Stimulated activated CD8-positive, alpha-beta memory T cell treated with anti-CD3 and anti-CD28 coated beads, Interleukin-4, amount 100 ng/mL, for 48 hours (primary cell): ENCODE measurements at places on chromosomes 1 and 21.
A peak's percentile ranks its signal among the peaks of the same experiment; 100 is the strongest.

DNA sequence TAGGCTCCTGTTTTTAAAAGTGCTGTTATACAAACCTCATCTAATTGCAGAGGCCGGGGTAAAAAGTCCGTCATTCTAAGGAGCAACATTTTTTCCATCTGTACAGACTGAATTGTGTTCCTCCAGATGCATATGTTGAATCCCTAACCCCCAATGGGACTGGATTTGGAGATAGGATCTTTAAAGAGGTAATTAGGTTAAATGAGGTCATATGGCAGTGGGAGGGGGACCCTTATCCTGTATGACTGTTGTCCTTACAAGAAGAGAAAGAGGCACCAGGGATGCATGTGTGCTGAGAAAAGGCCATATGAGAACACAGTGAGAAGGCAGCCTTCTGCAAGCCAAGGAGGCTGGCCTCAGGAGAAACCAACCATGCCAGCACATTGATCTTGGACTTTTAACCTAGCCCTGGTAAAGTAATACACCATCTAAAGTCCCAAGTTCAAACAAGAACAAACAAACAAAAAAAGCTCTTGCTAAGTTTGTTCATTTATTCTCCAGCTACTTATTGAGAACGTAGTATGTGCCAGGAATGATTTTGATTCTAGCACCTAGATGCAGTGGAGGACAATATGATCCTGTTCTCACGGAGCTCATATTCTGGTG is 352.4 kb downstream of the NTNG1 start:
- DNase-seq = no peak

GRCh38 chr1:23533246-23534023 is 2.4 kb upstream of the E2F2 start:
- no peak for DNase-seq

GRCh38 chr21:43195121-43196021 is 26.6 kb downstream of the CRYAA start:
- DNase-seq = no peak

- DNase-seq = no peak
Observed at GRCh38 chr1:66693856-66694255, 58.4 kb upstream of the DYNLT5 start.

DNA sequence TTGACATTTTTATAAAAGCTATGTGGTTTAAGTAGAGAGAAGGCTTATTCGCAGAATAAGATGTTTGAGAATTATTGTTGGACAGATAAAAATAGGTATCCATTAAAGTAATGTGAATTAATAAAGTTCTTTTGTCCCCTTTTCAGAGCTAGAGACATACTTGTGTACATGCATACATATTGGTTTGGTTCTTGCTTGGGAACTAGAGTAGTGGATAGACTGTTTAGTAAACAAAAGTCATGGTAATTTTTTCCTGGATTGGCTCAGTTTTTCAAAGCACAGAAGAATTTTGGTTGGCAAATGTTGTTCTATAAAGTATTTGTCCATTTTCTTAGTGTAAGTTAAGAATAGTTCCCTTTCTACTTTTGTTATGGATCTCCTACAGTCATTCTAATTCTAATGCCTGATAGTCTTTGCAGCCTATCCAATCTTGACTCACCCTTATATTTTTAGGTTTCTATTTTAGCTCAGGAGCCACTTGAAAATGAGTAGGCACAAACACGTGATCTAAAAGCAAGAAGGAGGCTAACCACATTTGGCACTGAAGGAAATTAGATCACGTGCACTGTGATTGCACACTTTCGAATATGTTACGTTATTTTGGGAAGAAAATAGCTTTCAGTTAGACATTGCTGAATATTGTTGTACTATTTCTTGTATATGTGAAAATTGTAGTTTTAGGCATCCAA is 47.0 kb downstream of the RABGAP1L start:
- no peak for DNase-seq

GRCh38 chr1:157566484-157567300 is 14.4 kb upstream of the FCRL5 start:
- no peak for DNase-seq

GRCh38 chr1:153533689-153534201 is 2.0 kb downstream of the S100A6 start:
- DNase-seq = peak; percentile 46

GRCh38 chr21:33546086-33546485 is 3.2 kb downstream of the SON start:
- no peak for DNase-seq

- DNase-seq = no peak
Observed at GRCh38 chr1:80633947-80634706, 1166.6 kb upstream of the ADGRL2 start.

DNA sequence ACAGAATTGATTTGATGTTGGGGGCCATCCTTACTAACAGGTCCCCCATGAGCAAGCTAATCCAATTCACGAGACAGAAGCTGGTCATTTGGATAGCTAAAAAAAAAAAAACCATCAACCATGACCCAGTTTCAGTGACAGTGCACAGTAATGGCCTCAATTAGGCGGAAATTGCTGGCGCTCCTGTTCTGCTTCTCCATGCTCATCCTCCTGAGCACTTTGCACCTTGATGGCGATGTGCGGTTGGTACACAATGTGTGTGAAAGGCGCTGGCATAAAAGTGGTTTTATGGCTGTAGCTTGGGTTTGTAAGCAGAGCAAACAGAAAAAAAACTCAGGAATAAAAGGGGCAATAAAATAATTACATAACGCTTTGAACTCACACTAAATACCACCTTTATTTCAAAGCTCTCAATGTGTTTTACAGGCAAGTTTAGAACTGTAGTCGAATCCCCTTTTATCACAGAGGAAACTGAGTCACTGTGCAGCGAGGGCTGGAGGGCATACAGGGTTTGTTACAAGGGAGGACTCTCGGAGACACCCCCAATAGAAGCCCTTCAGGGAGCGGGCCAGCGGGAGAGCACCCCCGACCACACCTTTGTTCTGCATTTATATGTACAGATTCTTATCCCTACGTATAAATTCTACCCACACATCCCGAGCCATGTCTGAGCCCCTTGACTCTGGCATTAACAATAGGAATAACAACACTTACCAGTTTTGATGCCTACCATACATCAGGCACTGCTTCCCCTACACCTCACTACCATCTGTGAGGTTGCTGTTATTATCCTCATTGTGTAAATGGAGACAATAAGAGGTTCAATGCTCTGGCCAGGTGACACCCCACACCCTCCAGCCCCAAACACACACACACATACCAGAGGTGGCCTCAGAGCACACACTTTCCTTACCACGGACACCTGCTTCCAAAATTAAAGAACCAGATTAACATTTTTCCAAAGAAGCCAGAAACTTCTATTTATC is 213.5 kb upstream of the IRF2BP2 start:
- DNase-seq = no peak

DNA sequence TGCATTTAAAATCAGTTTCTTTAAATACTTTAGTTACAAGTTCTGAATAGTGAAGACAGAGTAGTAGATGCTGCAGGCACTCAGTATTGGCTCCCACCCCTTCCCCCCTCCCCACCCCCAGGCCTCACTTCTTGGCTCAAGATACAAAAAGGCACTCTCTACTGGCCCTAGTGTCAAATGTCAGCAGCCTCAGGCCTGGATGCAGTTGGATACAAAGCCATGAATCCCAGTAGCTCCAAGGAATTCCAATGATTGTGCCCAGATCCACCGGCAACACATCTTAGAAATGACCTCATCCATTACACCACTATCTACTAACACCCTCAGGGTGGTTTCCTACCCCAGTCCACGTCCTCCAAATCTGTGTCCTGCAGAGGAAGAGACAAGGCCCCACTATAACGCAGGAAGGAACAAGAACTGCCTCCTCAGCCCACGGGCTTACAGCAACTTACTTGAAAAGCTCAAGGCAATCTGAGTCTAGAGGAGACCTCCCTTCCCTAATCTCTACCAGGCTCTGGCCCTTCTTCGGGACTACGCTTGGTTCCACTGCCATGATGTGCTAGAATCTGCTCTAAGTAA is 17.6 kb downstream of the ACADM start:
- no peak for DNase-seq

GRCh38 chr1:46364612-46365011 is 24.0 kb downstream of the NSUN4 start:
- DNase-seq = no peak

- DNase-seq = no peak
Observed at GRCh38 chr1:118989878-118990378, 1.8 kb upstream of the TBX15 start.

- peak; percentile 37 for DNase-seq
Observed at GRCh38 chr1:182392050-182393028, 749 bp upstream of the GLUL start.

- no peak for DNase-seq
Observed at GRCh38 chr1:83112248-83112885, 886.6 kb downstream of the TTLL7 start.

DNA sequence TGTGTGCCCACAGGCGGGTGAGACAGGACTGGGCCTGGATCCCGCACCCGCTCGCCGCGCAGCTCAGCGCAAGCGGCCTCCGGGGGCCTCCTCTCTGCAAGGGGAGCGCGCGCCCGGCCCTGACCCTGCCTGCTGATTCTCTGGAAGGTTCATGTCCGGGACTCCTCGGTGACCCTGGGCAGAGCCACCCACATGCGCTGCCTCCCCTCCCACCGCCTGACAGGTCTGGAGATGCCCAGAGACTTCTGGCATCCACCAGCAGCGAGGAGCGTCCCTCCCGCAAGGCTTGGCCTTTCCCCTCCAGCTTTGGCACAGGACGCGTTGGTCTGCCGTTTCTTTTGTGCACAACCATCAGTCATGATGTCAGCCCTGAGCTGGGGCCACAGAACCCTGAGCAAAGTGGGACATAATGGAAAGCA is 42.0 kb upstream of the COL6A2 start:
- peak; percentile 19 for DNase-seq

GRCh38 chr1:113096493-113096892 is 23.5 kb downstream of the LRIG2 start:
- no peak for DNase-seq

GRCh38 chr1:27536767-27537166 is 46.8 kb upstream of the WASF2 start:
- no peak for DNase-seq

- DNase-seq = peak; percentile 25
Observed at GRCh38 chr1:205396967-205397616, 24.8 kb downstream of the LEMD1 start.

GRCh38 chr1:55172272-55172671 is 42.9 kb downstream of the USP24 start:
- DNase-seq = no peak

GRCh38 chr1:17197696-17198095 is 7.2 kb upstream of the PADI1 start:
- no peak for DNase-seq

DNA sequence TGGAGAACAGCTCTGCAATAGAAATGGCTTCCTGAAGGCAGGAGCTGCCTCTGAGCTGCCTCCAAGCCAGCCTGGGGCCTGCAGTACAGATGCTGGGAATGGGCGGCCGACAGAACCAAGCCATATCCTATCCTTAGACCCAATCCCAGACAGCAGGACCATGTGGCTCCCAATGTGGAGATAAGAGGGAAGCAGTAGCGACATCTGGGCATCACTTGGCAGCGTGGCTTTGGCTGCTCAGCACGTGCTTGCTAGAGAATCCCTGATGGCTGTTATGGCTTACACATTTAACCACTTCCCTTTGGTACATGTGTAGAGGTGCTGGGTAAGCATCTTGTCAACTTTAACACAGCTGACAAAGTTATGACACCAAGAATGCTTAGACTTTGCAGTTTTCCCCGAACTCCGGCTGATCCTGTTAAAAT is 87.7 kb downstream of the MAN1C1 start:
- peak; percentile 32 for DNase-seq

GRCh38 chr1:185864889-185865517 is 130.8 kb downstream of the HMCN1 start:
- DNase-seq = no peak

- DNase-seq = peak; percentile 36
Observed at GRCh38 chr1:39671793-39672550, at the start of gene NT5C1A. NT5C1A (minus strand) TSS chr1:39672107; CDS start chr1:39672038, 69 bp downstream.

DNA sequence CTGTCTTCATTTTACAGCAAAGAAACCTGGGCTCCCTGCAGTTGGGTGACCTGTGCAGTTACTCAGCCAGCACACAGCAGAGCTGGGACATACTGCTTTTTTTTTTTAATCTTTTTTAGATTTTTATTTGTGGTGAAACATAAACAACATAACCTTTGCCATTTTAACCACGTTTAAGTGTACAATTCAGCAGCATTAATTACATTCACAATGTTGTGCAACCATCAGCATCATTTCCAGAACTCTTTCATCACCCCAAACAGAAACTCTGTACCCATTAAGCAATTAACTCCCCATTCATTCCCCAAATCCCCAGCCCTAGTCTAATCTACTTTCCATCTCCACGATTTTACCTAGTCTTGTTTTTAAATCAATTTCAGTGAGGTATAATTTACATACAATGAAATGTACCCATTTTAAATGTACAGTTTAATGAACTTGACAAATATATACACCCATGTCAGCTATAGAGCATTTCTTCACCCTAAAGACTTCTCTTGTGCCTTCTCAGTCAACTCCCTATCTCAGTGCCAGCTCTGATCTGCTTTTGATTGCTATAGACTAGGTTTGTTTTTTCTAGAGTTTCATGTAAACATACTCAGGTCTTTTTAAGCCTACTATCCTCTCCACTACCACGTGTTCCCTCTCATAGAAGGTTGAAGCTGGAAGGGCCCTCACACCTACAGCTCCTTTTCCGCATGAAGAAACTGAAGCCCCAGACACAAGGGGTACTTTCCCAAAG is 37.8 kb upstream of the C8B start:
- DNase-seq = no peak

GRCh38 chr1:216071262-216071661 is 352.0 kb downstream of the USH2A start:
- no peak for DNase-seq

GRCh38 chr1:46687921-46688509 is 16.4 kb downstream of the TEX38 start:
- no peak for DNase-seq

- no peak for DNase-seq
Observed at GRCh38 chr1:56284928-56285327, 294.4 kb downstream of the PLPP3 start.

DNA sequence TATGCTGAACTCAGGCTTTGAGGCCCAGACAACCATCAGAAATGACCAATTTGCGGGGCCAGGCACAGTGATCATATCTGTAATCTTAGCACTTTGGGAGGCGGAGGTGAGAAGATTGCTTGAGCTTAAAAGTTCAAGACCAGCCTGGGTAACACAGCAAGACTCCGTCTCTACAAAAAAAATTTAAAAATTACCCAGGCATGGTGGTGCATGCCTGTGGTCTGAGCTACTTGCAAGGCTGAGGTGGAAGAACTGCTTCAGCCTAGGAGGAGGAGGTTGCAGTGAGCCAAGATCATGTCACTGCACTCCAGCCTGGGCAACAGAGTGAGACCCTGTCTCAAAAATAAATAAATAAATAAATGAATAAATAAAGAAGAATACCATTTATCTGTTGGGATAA is 156.5 kb downstream of the EIF4G3 start:
- no peak for DNase-seq

DNA sequence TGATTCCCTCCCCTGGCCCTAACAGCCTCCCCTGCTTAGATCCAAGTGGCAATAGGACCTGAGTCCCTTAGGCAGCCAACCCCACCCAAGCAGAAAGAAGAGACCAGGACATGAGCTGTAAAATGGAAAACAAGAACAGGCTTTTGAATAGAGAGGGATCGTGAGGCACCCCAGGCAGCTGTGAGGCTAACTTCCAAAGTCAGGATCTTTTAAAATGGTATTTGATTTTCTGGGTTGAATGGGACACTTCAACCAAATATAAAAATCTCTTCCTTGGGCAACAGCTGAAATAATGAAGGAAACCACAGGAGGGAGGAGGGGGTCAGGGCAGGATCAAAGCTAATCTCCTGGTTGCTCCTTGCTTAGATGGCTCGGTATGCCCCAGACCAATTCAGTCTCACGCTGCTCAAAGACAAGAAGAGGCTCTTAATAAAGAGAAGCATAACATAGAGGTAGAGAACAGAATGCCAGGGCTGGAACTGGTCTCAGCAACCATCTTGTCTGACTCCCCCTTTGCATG is 28.6 kb upstream of the AVPR1B start:
- no peak for DNase-seq
